ENCODE measurements at places on chromosomes 11 and 22. TPM values are rescaled to one million over a fixed set of nuclear protein-coding genes. Genes with fewer than 3 reads are reported as not detected.

DNA sequence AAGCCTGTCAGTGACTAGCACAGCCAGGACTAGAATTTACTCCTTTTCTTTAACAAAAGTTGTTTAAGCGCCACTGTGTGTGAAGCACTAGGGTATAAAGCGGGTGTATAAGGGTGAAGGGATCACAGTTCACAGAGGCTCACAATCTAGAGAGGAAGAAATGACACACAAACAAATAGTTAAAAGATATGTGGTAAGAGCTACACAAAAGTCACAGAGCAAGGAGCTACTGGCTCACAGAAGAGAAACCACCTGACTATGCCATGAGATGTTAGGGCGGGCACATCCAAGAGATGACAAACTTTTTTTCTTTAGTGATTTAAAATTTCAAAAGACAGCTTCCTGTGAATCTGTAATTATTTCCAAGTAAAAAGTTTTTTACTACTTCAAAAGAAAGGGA is 55.6 kb downstream of the PHF21A start:
- H3K27me3 ChIP-seq: no peaks in the 10 kb centered on the region
- H3K4me3 ChIP-seq: no peak overlapping the region
- H3K36me3 ChIP-seq: peaks cover 32% of the 10 kb centered on the region
- H3K27ac ChIP-seq: no peak overlapping the region
- DNase-seq: peak; percentile 46

GRCh38 chr11:100612766-100613165 is 74.3 kb upstream of the ARHGAP42 start:
- no peak overlapping the region for H3K27ac ChIP-seq
- H3K4me1 ChIP-seq: no peaks in the 10 kb centered on the region
- no peaks in the 10 kb centered on the region for H3K27me3 ChIP-seq

GRCh38 chr22:46150034-46150654 is at the start of gene PPARA:
Gene PPARA (plus strand): TSS chr22:46150526. CDS start chr22:46198384, 47,858 bp downstream.
- peaks cover 20% of the 10 kb centered on the region for H3K4me1 ChIP-seq
- peak within 1 kb of the TSS; percentile 67 for H3K27ac ChIP-seq
- no peaks in the 10 kb centered on the region for H3K27me3 ChIP-seq
- H3K4me3 ChIP-seq: peak within 1 kb of the TSS; percentile 51
- DNase-seq: peak; percentile 86
- no peaks in the 10 kb centered on the region for H3K36me3 ChIP-seq

GRCh38 chr11:35541621-35542375 is 16.4 kb upstream of the PAMR1 start:
- no peaks in the 10 kb centered on the region for H3K27me3 ChIP-seq
- no peak overlapping the region for H3K4me3 ChIP-seq
- no peaks in the 10 kb centered on the region for H3K36me3 ChIP-seq
- H3K27ac ChIP-seq: no peak overlapping the region

DNA sequence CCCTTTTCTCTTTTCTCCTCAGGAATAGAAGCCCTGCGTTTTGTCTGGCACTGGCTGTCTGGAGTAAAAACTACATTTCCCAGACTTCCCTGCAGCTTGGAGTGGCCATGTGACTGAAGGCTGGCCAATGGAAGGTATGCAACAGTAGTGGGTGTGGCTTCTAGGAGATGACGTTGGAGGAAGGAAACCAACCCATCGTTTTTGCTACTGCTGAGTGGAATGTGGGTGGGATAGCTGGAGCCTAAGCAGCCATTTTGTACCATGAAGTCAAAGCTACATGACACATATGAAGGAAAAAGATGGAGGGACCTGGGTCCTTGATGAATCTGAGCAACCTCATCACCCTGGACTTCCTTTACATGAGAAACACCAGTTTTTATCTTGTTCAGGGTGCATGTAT is 19.6 kb downstream of the FGF3 start:
- no peaks in the 10 kb centered on the region for H3K4me1 ChIP-seq
- no peaks in the 10 kb centered on the region for H3K36me3 ChIP-seq
- no peak for DNase-seq
- H3K27me3 ChIP-seq: no peaks in the 10 kb centered on the region
- no peak overlapping the region for H3K4me3 ChIP-seq
- no peak overlapping the region for H3K27ac ChIP-seq

DNA sequence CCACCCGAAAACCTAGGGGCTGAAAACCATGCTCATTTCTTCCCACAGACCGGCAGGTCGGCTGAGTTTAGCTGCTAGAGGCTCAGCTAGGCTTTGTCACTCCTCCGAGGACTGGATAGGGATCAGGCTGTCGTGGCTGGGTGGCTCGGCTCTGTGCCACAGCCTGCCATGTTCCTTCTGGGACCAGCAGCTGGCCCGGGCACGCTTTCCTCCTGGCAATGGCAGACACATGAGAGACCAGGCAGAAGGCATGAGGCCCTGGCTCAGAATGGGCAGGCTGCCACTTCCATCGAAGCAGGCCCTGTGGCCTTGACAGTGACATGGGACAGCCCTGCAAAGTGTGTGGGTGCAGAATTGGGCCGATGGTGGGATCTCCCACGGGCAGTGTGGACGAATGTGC is 20.9 kb downstream of the PARVG start:
- H3K36me3 ChIP-seq: peaks cover 23% of the 10 kb centered on the region
- H3K4me1 ChIP-seq: no peaks in the 10 kb centered on the region

- H3K27ac ChIP-seq: no peak overlapping the region
- no peaks in the 10 kb centered on the region for H3K36me3 ChIP-seq
- no peak overlapping the region for H3K4me3 ChIP-seq
These were observed 841.4 kb downstream of the JRKL start for GRCh38 chr11:97231231-97231630.

DNA sequence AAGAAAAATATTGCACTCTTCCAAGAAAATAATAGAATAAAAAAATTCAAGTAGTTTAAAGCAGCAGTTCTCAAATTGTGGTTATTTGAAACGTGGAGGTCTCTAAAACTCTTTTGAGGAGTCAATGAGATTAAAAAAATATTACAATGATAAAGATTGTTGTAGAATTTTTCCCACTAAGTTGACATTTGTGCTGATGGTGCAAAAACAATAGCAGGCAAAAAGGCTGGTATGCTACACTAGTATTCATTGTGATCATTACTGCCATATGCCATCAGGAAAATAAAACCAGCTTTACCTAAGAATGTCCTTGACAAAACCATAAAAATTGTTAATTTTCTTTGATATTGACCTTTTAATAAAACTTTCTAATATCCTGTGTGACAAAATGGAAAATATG is 505.2 kb upstream of the ANO5 start:
- no peaks in the 10 kb centered on the region for H3K4me1 ChIP-seq
- H3K4me3 ChIP-seq: no peak overlapping the region
- H3K27me3 ChIP-seq: no peaks in the 10 kb centered on the region
- no peak for DNase-seq
- no peak overlapping the region for H3K27ac ChIP-seq
- H3K36me3 ChIP-seq: no peaks in the 10 kb centered on the region

GRCh38 chr22:20738394-20739089 is 35.4 kb upstream of the SERPIND1 start:
- no peak overlapping the region for H3K27ac ChIP-seq
- no peaks in the 10 kb centered on the region for H3K27me3 ChIP-seq
- no peaks in the 10 kb centered on the region for H3K4me1 ChIP-seq
- H3K36me3 ChIP-seq: peaks cover 33% of the 10 kb centered on the region

DNA sequence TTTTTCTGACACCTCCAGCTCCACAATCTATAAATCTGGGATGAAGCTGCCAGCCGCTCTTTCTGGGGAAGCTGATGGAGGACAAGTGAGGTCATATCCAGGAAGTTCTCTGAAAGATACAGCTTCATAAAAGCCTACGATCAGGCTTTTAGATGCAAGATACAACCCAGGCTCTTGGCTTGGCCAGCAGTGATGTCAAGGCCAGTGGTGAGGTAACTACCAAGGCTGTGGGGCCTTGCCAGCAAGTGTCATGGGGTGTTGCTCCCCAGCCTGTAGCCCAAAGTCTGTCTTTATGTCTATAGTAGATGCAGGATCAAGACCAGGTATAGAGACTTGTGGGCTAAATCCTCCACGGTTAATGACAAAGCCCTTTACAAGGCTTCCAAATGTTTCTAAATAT is 70.1 kb upstream of the TIMP3 start:
- no peak overlapping the region for H3K27ac ChIP-seq
- H3K4me3 ChIP-seq: no peak overlapping the region
- no peaks in the 10 kb centered on the region for H3K36me3 ChIP-seq

- no peaks in the 10 kb centered on the region for H3K36me3 ChIP-seq
- H3K27ac ChIP-seq: no peak overlapping the region
- H3K4me1 ChIP-seq: no peaks in the 10 kb centered on the region
- no peak overlapping the region for H3K4me3 ChIP-seq
These were observed 112.8 kb downstream of the TRPC6 start for GRCh38 chr11:101470881-101471520.

GRCh38 chr11:107293677-107294344 is 163.8 kb downstream of the CWF19L2 start:
- no peak overlapping the region for H3K4me3 ChIP-seq
- DNase-seq: no peak
- no peaks in the 10 kb centered on the region for H3K27me3 ChIP-seq
- H3K4me1 ChIP-seq: no peaks in the 10 kb centered on the region
- no peak overlapping the region for H3K27ac ChIP-seq

The TENM4 gene
- not detected for total RNA-seq

The OR5P2 gene
- not detected for total RNA-seq

The OR5I1 gene
- not detected for total RNA-seq

The MUC15 gene
- not detected for total RNA-seq
